Right kidney (tissue), 9 donors: ENCODE measurements at places on chromosomes 4 and X.

DNA sequence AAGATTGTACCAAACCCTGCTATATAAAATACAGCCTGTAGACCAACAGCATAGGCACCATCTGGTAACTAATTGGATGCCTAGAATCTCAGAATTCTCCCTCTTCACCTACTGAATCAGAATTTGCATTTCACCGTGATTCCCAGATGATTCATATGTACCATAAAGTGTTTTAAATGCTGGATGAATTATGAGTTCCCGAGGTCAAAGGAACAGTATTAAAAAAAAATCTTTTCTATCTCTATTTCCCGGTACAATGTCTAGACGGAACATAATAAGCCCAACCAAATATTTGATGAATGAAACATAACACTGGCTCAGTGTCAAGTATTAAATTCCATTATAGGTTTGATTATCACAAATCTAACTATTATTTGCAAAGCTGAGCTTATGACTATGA lies 280.0 kb downstream of the ANKRD50 start:
- DNase-seq, result no peak

GRCh38 chr4:188423039-188423438 lies 283.8 kb downstream of the TRIML1 start:
- DNase-seq, result no peak

- DNase-seq, result no peak
These were observed 95.7 kb upstream of the NKX1-1 start for GRCh38 chr4:1501754-1502500.

GRCh38 chrX:6885396-6885795 lies 262.1 kb upstream of the STS start:
- DNase-seq, result no peak

- no peak for DNase-seq
These were observed 54.4 kb downstream of the PPP3CA start for GRCh38 chr4:101292901-101293300.

- no peak for DNase-seq
These were observed 125.0 kb downstream of the SPCS3 start for GRCh38 chr4:176444741-176445140.

- no peak for DNase-seq
These were observed 50.2 kb downstream of the MGST2 start for GRCh38 chr4:139715746-139716391.

DNA sequence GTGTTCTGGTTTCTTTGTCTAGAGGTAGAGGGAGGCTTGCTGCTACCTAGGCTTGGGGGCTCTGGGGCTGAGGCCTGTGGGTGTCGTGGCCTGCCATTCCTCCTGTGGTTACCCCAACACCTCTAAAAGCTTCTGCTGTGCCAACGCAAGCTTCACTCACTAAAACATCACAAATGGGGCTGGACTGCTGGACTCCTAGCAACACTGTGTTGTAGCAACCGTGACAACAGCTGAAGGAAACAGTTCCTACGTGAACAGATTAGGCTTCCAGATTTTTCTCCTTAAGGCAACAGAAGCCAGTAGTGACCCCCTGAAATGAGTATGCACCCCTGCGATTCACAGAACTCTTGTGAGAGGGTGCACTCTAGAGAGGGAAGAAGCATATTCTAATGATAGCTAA lies 138.3 kb upstream of the TEX13D start:
- no peak for DNase-seq

DNA sequence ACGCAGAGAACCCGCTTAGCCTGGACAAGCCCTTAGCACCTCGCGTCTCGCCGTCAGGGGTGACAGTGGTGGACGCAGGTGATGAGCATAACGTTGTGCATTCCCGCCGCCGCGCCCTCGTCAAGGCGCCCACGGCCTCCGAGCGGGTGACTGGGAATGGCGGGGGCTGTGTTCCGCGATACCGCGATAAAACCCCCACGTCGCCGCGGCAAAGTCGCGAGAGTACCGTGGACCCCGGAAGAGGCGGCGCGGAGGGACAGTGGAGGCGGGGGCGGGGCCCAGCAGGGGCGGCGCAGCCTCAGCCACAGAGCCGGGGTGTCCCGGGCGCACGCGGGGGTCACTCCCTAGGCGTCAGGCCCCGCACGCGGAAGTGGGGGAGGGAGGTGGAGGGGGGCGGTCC lies 53.8 kb downstream of the ZFYVE28 start:
- DNase-seq, result no peak

GRCh38 chrX:45771114-45771513 lies 570.4 kb upstream of the DIPK2B start:
- no peak for DNase-seq

GRCh38 chr4:145545538-145546174 lies 64.0 kb downstream of the SMAD1 start:
- DNase-seq, result no peak

DNA sequence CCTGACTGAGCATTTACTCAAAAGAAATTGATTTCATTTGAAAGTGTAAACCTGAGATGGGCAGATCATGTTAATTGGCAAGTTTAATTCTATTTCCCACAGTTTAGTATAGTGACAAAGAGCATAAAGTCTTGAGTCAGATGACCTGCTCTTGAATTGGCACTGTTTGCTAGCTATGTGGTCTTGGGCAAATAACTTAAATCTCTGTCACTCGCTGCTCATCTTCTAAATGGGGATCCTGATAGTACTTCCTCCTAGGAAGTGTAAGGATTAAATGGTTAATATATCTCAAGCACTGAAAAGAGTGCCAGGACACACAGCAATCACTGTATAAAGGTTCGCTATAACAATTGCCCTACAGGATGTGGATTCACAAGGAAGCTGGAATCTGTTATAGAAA lies 242.8 kb upstream of the JADE1 start:
- no peak for DNase-seq

GRCh38 chr4:91340822-91341221 lies 962.9 kb upstream of the GRID2 start:
- no peak for DNase-seq

GRCh38 chr4:115428455-115428854 lies 315.0 kb upstream of the NDST4 start:
- DNase-seq, result no peak

DNA sequence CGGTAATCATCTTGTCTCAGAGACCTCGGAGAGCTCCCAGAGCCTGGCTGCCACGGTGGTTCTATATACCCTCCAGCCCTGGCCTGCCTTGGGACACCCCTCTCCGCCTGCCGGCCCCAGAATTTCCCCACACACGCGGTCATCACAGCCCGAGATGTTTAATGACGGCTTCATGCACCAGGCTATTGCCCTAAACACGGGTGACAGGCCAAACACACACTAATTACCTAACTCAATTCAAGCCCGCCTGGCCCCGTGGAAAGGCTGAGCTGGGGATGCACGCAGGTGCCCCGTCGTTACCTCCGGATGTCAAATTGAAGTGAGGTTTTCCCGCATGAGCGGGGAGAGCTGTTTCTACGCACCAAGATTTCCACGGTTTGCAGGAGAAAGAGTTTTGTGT lies 72.9 kb upstream of the PPP2R3B start:
- DNase-seq, result no peak

DNA sequence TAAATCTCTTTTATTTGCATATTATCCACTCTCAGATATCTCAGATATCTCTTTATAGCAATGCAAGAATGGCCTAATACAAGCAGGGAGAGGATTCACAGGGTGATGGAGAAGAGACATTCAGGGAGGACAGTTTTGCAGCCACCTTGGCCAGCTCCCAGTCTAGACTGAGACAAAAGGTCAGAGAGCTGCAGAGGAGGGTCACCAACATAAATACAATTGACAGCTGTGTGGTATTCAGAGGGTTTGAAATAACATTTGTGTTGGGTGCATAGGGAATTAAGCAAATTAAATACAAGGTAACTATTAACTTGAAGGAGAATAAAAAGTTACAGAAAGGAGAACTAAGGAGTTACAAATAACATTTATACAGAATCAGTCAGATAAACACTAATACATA lies 189.5 kb upstream of the TAPT1 start:
- DNase-seq, result no peak

- DNase-seq, result no peak
These were observed 327.5 kb upstream of the FRG1 start for GRCh38 chr4:189613207-189613606.

DNA sequence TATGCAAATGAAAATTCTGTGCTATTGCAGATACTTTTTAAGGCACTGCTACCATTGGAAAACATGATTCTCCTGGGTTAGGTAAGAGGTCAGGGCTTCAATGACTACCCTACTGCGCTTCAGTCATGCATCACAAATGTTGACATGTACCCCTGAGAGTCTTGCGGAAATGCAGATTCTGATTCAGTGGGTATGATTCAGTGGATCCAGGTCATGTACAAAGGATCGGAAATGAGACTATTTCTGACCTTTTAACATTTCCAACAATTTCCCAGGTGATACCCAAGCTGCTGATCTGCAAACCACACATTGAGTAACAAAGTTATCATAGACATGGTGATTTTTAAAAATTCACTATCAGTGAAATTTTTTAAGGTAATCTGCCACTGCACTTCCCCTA lies 62.6 kb downstream of the DDX53 start:
- no peak for DNase-seq

GRCh38 chr4:8580321-8581093 lies at the start of gene GPR78:
Gene GPR78, plus strand, starts transcription at chr4:8580392. Its CDS starts 591 bp downstream, at chr4:8580983.
- DNase-seq, result peak; percentile 80

- DNase-seq, result no peak
These were observed 120.1 kb downstream of the AFF1 start for GRCh38 chr4:87054900-87055299.

DNA sequence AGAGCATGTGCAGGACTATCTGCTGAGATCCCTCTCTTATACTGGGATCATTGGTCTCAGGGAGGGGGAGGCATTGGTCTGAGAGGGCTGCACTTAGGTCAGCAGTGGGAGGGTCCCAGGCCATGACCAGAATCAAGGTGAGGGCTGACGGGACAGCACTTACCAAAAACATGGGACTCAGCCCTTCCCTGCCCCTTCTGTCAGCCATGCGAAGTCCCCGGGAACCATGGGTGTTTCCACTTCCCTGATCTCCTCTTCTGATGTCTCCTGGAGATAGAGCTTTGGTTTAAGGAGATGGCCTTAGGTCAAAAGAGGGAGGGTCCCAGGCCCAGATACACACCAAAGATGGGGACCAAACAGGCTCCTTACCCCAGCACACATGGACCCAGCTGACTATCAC lies 12.9 kb upstream of the HSFX1 start:
- DNase-seq, result no peak

GRCh38 chr4:8024073-8024786 lies 84.6 kb upstream of the AFAP1 start:
- DNase-seq, result no peak

DNA sequence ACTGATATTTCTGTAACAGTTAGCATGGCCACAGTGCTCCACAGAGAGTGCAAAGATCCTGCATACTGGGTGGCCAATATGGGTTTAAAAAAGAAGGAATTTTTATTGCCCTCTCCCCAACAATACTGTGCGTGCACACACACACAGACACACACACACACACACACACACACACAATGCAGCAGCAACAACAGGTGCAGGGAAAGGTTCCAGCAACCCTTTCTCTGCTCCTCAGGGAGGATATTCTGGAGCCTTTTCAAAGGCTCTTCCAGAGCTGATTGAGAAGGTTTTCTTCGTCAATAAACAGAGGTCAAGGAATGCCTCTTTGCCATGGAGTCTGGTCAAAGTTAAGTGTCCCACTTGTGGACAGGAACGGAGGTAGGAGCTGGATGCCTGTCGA lies 84.8 kb upstream of the ZFP42 start:
- no peak for DNase-seq

GRCh38 chr4:38663090-38663800 lies 754 bp upstream of the KLF3 start:
- peak; percentile 94 for DNase-seq

GRCh38 chr4:83323136-83323535 lies 11.5 kb downstream of the HPSE start:
- DNase-seq, result no peak

DNA sequence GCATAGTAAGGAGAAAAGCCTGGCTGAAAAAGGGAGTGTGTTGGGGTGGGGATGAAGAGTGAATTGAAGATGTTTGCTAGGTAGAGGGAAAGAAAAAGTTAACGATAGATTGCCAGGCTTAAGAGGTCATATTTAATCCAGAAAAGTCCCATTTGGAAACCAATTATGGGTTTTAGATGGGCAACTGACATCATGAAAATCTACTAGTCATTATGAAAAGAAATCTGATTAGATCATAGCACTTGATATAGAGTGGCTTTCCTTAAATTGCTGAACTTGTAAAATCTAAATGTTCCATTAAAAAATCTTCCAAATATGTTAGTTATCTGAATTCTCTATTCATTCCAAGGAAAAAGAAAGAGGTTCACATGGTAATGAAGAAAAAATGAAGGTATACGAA lies 37.5 kb upstream of the IL21 start:
- no peak for DNase-seq

- DNase-seq, result no peak
These were observed 499 bp downstream of the CYP2U1 start for GRCh38 chr4:107931775-107932321.

GRCh38 chr4:70531981-70532380 lies 13.6 kb downstream of the AMTN start:
- DNase-seq, result no peak

DNA sequence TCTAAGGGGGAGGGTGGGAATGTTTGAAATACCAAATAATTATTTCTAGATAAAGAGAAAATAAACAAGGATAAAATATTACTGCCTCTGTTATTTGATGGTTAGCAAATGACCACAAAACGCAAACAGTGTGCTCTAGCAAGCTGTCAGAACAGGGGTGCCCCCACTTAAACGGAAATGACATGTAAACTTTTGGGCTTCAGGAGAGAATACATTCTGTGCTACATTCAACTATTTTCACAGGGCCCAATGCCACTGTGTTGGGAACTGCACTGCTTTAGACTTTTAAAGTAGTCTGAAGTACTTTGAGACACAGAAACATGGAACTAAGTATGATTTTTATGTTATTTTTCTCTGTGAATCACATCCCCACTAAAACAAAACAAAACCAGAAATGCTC lies 14.1 kb downstream of the CD40LG start:
- no peak for DNase-seq

DNA sequence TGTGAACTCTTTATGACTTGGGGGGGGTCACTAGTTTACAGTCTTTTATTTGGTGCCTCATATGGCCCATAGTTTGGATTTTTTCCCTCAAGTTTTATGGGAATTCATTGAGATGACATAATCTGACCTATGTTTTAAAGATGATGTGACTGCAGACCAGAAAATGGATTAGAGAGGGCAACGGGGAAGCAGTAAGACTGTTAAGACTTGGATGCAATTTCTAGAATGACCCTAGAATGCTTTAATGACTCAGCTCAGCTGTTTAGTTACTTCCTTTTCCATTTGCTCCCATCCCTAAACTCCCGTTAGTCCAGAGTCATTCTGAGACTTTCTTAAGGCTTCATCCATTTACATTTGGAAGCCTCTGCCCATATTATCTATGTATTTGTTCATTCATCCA lies 59.9 kb upstream of the PDGFRA start:
- DNase-seq, result no peak

DNA sequence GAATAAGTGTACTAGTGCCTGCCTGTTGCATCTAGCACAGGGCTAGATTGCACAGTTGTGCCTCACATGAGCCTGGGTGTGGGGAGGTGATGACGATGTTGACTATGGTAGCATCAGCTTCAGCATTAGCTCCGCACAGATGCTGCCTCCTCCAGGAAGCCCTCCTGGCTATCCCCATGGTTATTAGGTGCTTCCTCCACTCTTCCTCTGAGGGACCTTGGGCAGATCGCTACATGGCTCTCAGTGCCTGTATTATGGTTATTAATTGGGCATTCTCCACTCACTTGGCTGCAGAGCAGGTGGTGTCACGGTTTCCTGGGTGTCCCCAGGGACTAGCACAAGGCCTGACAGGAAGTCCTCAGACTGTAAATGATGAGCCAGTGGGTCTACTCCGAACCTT lies 325.6 kb downstream of the ARHGAP10 start:
- DNase-seq, result no peak
